ENCODE measurements at places on chromosomes 5 and 9.

DNA sequence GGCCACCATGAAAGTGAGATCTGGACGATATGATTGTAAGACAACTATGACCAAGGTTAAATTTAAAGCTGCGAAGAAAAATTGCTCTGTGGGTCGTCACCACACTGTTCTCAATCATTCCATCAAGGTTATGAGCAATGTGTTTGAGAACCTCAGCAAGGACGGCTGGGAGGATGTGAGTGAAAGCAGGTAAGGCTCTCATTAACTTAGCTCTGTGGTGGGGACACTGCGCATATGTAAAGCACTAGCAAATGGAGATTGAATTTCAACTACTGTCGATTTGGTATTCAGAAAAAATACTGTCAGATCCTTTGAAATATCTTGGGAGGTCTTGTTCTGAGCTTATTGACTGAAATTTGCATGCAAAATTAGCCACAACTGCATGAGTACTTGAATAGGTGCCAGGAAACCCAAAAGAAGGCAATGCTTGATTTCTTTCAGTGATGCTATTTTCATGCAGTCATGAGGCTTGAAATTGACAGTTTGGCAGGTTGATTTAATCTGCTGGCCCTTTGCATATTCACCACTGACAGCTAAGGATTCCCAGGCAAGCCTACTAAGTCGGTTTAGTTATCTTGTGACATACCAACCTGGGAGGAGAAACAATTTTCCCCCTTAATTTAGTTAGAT is 183.9 kb upstream of the SH3GL2 start:
- DNase-seq: no peak

GRCh38 chr9:84718476-84718875 is 48.9 kb downstream of the NTRK2 start:
- no peak for DNase-seq

GRCh38 chr5:129591508-129592160 is 131.5 kb downstream of the ADAMTS19 start:
- no peak for DNase-seq

GRCh38 chr9:68791169-68791568 is 86.1 kb downstream of the PIP5K1B start:
- no peak for DNase-seq

- DNase-seq: no peak
These were observed 502.4 kb downstream of the GADD45G start for GRCh38 chr9:90107040-90107725.

- no peak for DNase-seq
These were observed 8.6 kb upstream of the AQP3 start for GRCh38 chr9:33455945-33456344.

- DNase-seq: peak; percentile 22
These were observed 7.3 kb upstream of the BARHL1 start for GRCh38 chr9:132575005-132575609.

GRCh38 chr9:5787759-5788302 is 45.1 kb downstream of the ERMP1 start:
- no peak for DNase-seq

- DNase-seq: no peak
These were observed 26.5 kb upstream of the KIF12 start for GRCh38 chr9:114125476-114126013.

- DNase-seq: no peak
These were observed 3.9 kb downstream of the SSBP2 start for GRCh38 chr5:81747030-81747429.

DNA sequence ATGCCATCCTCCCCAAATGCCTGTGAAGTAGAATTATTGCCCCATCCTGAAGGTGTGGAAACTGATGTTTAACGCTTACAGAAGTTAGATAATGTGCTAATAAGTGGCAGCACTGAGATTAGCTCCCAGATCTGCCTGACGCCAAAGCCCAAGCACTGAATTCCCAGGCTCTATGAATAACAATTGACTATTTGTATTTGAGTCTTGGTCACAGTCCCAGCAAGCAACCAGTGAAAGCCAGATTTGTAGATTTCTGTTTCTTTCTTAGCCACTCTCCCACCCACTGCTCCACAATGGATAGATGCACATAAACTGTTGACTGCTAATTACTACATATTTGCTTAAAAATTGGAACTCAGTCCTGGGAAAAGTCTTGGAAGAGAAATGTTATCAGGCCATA is 34.4 kb downstream of the FAM240B start:
- no peak for DNase-seq

DNA sequence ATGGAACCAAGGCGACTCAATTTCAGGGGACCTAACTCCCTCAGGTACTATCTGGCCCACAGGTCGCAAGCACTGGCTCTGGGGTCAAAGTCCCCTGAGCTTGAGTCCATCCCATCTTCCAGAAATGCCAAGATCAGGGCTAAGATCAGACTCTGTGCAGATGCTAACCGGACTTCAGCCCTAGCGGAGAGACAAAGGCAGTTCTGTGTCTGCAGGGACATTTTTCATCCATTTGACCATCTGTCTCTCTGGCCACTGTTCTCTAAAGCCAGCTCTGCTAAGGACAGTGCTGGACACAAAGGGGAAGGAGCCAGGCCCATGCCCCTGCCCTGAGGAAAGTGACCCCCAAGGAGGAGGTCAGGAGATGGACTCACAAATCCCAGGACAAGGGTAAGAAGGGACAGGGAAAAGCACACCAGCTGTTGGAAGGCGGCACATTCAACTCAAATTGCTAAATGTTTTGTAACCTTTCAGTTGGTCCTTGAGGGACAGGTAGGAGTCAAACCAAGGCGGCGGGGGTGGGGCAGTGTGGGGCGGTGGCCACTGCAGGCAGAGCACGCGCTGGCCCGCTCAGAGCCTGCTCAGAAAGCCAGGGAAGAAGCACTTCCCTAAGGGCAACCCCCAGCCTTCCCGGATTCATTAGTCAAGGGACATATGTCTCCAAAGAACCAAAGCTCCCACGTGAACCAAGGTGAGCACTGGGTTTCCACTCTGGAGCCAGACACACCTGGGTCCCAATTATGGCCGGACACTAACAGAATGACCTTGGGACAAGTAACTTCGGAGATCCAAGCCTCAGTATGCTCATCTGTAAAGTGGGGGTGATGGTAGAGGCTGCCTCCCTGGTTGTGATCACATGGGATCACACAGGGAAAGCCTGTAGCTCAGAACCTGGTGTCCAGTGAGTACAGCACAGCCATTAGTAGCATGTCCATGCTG is 42.8 kb downstream of the STK10 start:
- DNase-seq: no peak

DNA sequence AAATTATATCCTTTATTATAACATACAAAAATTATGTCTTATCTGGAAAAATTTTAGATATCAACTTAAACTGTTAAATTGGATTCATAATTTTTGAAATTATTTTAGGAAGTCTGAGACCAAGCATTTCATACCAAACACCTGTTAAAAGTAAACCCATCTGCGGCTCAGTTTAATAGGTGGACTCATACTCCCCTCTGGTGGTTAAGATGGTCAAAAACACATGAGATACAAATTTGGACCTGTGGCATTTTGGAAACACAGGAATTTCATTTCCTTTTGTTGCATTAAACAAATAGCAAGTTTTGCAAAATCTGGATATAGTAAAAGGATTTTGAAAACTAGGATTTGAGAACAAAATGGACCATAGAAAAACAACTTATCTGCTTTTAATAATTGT is 53.7 kb downstream of the RGMB start:
- DNase-seq: no peak

DNA sequence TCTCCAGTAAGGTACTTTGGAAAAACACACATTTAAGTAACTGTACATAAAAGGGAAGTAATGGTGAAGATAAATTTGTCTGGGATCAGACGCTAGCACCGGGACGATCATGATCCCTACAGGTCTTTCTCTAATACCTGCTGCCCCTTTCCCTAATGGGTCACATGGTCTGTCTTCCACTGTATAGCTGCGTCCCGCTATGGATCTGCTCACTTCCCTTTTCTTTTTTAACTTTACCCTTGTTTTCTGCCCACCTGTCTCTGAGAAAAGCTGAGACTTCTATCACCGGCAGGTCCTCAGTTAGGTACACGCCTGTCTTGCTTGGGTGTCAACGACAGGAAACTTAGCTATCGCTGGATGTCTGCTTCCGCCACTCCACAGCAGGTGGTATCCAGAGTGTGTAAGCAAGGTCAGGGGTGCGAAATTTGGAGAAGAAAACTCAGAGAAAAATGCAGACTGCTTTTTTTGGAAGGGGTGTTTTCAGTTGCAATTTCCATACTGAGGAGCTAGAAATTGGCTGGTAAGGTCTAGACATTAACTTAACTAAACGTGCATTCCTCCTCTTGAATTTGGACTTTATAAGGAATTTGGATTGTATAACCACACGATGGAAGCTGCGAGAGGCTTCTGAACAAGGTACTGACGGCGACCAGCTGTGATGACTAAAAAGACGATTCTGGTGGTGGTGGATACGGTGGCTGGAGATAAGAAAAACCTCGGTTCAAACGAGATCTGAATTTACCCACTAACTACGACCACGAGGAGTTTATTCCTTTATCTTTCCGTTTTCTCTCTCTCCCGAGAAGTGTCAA is 1.1 kb upstream of the ICE1 start:
- no peak for DNase-seq

DNA sequence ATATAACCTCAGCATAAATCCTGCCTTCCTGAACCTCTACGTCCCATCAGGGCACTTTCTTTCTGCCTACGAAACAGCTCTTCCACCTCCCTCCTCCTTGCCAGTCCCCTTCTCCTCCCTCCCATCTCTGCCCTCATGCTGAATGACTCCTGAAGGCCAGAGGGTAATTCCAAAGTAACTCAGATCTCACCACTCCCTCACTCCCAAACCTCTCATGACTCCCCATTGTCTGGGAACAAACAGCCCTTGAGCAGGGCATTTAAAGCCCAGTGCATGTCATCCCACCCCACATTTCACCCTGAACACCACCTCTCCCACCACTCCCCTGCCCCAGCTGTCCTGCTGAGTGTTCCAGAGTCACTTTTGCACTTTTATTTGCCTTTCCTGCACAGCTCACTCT is 8.9 kb upstream of the FBP1 start:
- no peak for DNase-seq

DNA sequence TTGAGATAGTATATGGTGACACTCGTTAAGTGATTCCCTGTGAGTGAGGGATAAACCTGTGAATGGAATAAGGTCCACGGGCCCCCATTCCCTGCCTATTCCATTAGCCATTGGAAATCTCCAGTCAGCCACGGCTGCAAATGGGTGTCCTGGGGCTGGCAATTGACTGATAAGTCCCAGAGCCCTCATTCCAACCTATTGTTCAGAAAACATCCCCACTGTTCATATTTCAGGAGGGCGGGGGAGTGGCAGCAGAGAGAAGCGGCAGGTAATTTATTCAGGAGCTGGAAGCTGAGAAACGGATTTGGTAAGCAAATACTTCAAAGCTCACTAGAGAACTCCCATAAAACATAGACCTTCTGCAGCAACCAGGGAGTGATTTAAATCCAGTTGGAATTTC is 42.0 kb downstream of the TMEM174 start:
- DNase-seq: no peak

- no peak for DNase-seq
These were observed 605.9 kb upstream of the FAM174A start for GRCh38 chr5:99929067-99929805.

DNA sequence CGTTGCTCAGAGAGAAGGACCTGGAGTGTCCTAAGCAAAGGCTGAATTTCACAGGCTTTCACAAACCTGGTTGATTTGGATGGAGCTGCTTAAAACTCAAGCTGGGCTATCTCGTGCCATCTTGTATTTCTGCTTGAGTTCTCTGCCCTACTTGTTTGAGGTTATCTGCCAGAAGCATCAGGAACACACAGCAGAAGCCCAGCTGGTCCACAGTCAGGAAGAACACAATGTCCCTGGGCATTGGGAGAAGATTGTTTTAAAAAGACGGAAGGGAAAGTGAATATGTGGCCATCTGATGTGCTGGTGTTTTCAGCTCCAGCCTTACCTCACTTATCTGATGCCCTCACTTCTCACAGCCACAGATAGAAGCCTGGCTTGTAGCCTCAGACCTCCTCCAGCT is 32.9 kb upstream of the SLC36A1 start:
- no peak for DNase-seq

- no peak for DNase-seq
These were observed 17.0 kb upstream of the ARHGAP26 start for GRCh38 chr5:142753116-142753631.
